ENCODE measurements at places on chromosomes 5 and 9. TPM values are rescaled to one million over a fixed set of nuclear protein-coding genes. Genes with fewer than 3 reads are reported as not detected.

- peaks cover 5% of the 10 kb centered on the region for H3K4me1 ChIP-seq
- H3K36me3 ChIP-seq = no peaks in the 10 kb centered on the region
- H3K27me3 ChIP-seq = no peaks in the 10 kb centered on the region
These were observed 12.8 kb downstream of the DMXL1 start for GRCh38 chr5:119083679-119084078.

DNA sequence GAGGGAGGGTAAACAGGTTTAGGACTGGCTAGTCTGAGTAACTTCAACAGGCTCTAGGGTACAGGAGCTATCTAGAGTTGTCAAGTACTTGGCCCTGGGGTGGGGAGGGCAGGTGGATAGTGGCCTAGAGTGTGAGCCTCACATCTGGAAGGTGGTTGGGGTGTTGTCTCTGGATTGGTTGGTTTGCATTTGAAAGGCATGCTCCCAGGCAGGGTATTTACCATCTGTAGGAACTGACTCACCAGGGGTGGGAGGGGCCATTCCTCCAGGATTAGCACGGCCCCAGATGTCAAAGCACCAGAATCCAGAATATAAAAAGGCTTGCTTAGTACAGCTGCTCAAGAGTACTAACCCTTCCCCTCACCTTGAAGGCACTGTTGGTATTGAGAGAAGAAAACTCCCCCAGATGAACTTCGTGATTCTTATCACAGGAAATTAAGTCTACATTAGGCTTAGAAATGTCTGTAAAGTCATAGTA lies 193.3 kb downstream of the NTRK2 start:
- no peaks in the 10 kb centered on the region for H3K4me1 ChIP-seq
- no peaks in the 10 kb centered on the region for H3K27me3 ChIP-seq
- no peaks in the 10 kb centered on the region for H3K36me3 ChIP-seq
- DNase-seq = no peak
- no peak overlapping the region for H3K27ac ChIP-seq
- H3K4me3 ChIP-seq = no peak overlapping the region

GRCh38 chr9:131082774-131083512 lies 13.4 kb upstream of the AIF1L start:
- no peak overlapping the region for H3K27ac ChIP-seq
- no peaks in the 10 kb centered on the region for H3K4me1 ChIP-seq
- H3K27me3 ChIP-seq = no peaks in the 10 kb centered on the region

The PTPDC1 gene
- 5.9 TPM for total RNA-seq

The F2RL1 gene
- total RNA-seq = 50.0 TPM

- no peak overlapping the region for H3K4me3 ChIP-seq
- H3K4me1 ChIP-seq = no peaks in the 10 kb centered on the region
- no peaks in the 10 kb centered on the region for H3K27me3 ChIP-seq
- no peak overlapping the region for H3K27ac ChIP-seq
- DNase-seq = no peak
- H3K36me3 ChIP-seq = no peaks in the 10 kb centered on the region
These were observed 147.1 kb downstream of the ERCC6L2 start for GRCh38 chr9:96022445-96023051.

GRCh38 chr5:11941566-11941965 lies 37.3 kb upstream of the CTNND2 start:
- H3K27me3 ChIP-seq = no peaks in the 10 kb centered on the region
- no peak for DNase-seq
- H3K4me3 ChIP-seq = no peak overlapping the region
- no peaks in the 10 kb centered on the region for H3K4me1 ChIP-seq
- no peaks in the 10 kb centered on the region for H3K36me3 ChIP-seq
- H3K27ac ChIP-seq = no peak overlapping the region

The GARIN3 gene
- total RNA-seq = not detected

DNA sequence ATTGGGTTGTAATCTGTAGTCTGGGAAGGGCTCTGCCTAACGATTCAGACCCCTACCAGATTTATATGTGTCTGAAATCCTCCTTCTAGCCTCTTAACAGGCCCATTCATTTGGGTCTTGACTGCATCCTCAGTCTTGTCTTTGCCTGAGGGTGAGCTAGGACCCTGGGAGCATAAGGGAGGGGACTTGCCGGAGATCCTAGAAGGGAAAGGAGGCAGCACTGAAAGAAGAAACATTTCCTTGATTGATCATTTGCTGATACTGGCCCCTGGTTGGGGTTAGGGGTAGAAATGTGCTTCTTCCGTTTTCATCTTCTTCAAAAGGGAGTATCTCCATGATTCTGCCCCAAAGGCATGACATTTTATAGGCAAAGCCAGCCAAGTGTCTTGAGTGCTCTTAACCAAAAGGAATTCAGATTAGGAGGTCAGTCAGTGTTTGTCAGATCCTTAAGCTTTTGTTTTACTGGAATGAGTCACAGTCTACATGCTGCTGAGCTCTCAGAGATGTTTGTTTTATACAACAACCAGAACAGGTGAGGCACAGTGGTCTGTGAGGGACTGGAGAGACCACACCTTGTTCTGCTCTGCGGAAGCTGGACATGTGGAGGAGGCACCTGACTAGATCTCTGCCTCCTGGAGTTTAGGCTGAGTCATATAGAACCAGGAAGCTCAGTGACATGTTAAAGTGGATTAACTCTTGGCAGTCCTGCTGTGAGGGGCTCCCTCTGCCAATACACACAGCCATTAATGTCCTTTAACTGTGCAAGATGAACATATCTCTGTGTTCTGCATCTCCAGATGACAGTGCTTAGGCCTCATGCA lies 37.7 kb downstream of the PCDHAC2 start:
- no peaks in the 10 kb centered on the region for H3K36me3 ChIP-seq
- H3K4me3 ChIP-seq = no peak overlapping the region
- DNase-seq = peak; percentile 5
- no peaks in the 10 kb centered on the region for H3K4me1 ChIP-seq

DNA sequence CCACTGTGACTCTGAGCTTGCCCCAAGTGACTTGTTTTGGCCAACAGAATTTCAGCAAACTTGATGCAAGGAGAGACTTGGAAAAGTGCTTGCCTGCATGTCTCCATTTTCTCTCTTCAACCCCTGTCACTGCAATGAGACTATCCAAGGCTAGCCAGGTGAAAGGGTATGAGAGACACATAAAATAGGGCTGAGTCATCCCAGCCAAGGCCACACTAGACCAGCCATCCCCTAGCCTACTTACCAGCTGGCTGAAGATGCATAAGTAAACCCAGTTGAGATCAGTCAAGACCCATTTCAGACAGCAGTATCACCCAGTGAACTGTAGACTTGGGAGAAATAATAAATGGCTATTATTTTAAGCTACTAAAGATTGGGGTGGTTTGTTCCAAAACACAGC lies 52.9 kb upstream of the VLDLR start:
- no peak overlapping the region for H3K4me3 ChIP-seq
- no peaks in the 10 kb centered on the region for H3K4me1 ChIP-seq
- DNase-seq = no peak
- no peaks in the 10 kb centered on the region for H3K36me3 ChIP-seq

The OR13J1 gene
- total RNA-seq = not detected

The LHFPL2 gene
- 49.7 TPM for total RNA-seq

The TLR4 gene
- not detected for total RNA-seq

The SLC26A2 gene
- 43.9 TPM for total RNA-seq

- no peak overlapping the region for H3K27ac ChIP-seq
- H3K27me3 ChIP-seq = no peaks in the 10 kb centered on the region
- no peak for DNase-seq
- no peaks in the 10 kb centered on the region for H3K36me3 ChIP-seq
- H3K4me1 ChIP-seq = no peaks in the 10 kb centered on the region
- H3K4me3 ChIP-seq = no peak overlapping the region
These were observed 28.0 kb upstream of the SLC28A3 start for GRCh38 chr9:84368601-84369000.

- H3K4me3 ChIP-seq = no peak overlapping the region
- DNase-seq = no peak
- H3K36me3 ChIP-seq = no peaks in the 10 kb centered on the region
These were observed 6.2 kb downstream of the KIF4B start for GRCh38 chr5:155019601-155020226.

DNA sequence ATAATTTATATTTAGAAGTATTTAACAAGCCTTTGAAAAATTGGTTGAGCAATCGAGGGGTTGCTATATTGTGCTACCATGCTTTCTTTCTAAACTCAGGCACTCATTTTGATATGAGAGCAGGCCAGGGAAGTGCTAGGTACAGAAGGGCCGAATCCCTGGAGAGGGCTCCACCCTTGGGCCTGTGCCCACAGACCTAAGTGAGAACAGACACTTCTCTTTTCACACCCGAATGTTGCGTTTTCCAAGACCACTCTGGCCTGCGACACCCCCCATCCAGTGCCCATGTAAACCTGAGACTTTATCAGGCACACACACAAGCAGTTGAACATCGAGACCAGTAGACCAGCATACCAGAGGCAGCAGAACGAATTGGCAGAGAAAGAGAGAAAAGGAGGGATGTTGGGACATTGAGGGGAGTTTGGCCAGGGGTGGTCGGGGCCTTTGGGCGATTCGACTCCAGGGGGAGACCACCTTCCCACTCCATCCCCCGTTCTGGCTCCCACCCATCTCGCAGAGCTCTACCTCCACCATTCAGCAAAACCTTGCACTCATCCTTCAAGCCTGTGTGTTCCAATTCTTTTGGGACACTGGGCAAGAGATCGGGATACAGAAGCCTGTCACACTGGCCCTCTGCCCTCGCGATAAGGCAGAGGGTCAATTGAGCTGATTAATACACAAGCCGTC lies 134.8 kb downstream of the FBXO4 start:
- DNase-seq = no peak
- H3K4me3 ChIP-seq = no peak overlapping the region
- H3K27ac ChIP-seq = no peak overlapping the region
- no peaks in the 10 kb centered on the region for H3K36me3 ChIP-seq
- no peaks in the 10 kb centered on the region for H3K27me3 ChIP-seq

GRCh38 chr9:95103871-95104580 lies 213.5 kb downstream of the FANCC start:
- no peak overlapping the region for H3K27ac ChIP-seq
- peaks cover 1% of the 10 kb centered on the region for H3K36me3 ChIP-seq
- no peak for DNase-seq
- no peaks in the 10 kb centered on the region for H3K27me3 ChIP-seq
- H3K4me3 ChIP-seq = no peak overlapping the region

- DNase-seq = no peak
- no peaks in the 10 kb centered on the region for H3K36me3 ChIP-seq
- H3K4me3 ChIP-seq = no peak overlapping the region
- H3K27ac ChIP-seq = no peak overlapping the region
- H3K4me1 ChIP-seq = no peaks in the 10 kb centered on the region
These were observed 285.1 kb upstream of the ADAMTS16 start for GRCh38 chr5:4855036-4855435.

The PCDHA9 gene
- total RNA-seq = not detected

DNA sequence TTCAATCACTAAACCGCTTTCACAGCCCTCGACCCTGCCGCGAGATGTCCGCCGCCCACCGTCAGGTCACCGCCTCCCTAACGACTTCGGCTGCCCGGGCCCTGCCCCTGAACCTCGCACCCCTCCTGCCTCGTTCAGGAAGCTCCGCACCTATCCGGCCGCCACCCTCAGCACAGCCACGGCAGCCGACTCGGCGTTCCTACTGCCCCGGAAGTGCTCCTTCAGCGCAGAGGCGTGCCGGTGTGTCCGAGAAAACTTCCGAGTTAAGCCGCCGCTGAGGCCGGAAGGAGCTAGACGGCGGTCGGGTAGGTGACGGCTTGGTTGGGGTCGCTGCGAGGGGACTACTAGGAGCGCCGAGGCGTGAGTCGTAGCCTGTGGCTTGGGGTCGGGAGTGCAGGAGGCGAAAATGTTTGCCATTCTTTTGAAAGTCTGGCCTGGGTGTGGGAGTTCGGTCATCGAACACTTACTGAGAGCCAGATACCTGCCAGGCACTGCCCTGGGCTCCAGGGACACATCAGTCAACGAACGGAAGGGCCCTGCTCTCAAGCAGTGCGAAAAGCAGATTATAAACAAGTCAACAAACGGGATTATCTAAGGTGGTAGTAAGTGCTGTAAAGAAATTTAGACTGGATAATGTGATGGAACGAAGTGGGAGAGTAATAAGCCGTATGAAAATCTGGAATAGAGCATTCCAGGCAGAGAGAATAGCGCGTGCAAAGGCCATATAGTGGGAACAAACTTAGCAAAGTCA lies at the start of the genes FAM114A2 and MFAP3:
Gene FAM114A2, minus strand, starts transcription at position 204 of the 751 bp plus-strand sequence. CDS start 3,957 bp downstream, outside the sequence.
Gene MFAP3, plus strand, starts transcription at position 261 of the 751 bp plus-strand sequence. CDS start 10,756 bp downstream, outside the sequence.
- H3K36me3 ChIP-seq = no peaks in the 10 kb centered on the region
- no peaks in the 10 kb centered on the region for H3K27me3 ChIP-seq
- 0 out of 2 replicates have a peak, but pooled peaks cover 4% of the 10 kb centered on the region for H3K4me1 ChIP-seq
- peak within 1 kb of the TSS; percentile 89 for H3K27ac ChIP-seq

- H3K4me3 ChIP-seq = no peak overlapping the region
- peaks cover 17% of the 10 kb centered on the region for H3K4me1 ChIP-seq
- H3K27ac ChIP-seq = no peak overlapping the region
These were observed 341.0 kb upstream of the CD180 start for GRCh38 chr5:67537439-67538148.

DNA sequence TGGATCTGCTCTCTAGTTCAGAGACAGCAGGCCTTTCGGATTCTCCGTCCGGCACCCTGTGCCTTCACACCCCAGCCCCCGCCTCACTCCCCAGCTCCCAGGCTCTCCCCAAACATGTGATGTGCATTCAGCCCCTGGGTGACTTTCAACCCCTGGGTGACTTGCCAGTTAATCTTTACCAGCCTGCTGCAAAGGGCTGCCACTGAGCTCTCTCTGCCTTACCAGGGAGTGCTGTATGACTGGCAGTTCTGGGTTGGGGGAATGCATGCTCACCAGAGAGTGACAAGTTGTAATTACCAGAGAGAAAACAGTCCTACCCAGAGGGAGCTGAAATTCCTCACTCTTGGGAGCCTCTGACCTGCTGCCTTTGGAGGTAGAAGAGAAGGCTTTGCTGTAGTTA lies 4.9 kb upstream of the ADRA1B start:
- H3K36me3 ChIP-seq = no peaks in the 10 kb centered on the region
- DNase-seq = no peak
- no peak overlapping the region for H3K27ac ChIP-seq
- no peak overlapping the region for H3K4me3 ChIP-seq

GRCh38 chr9:137590123-137590468 lies 216 bp downstream of the ZMYND19 start:
- peaks cover 8% of the 10 kb centered on the region for H3K4me1 ChIP-seq
- peaks cover 2% of the 10 kb centered on the region for H3K36me3 ChIP-seq
- peak overlapping the region; percentile 92 for H3K4me3 ChIP-seq
- no peak overlapping the region for H3K27ac ChIP-seq

GRCh38 chr9:132798817-132799790 lies 79.0 kb downstream of the AK8 start:
- no peaks in the 10 kb centered on the region for H3K27me3 ChIP-seq
- no peaks in the 10 kb centered on the region for H3K36me3 ChIP-seq
- H3K27ac ChIP-seq = no peak overlapping the region
- DNase-seq = no peak
- peaks cover 7% of the 10 kb centered on the region for H3K4me1 ChIP-seq

DNA sequence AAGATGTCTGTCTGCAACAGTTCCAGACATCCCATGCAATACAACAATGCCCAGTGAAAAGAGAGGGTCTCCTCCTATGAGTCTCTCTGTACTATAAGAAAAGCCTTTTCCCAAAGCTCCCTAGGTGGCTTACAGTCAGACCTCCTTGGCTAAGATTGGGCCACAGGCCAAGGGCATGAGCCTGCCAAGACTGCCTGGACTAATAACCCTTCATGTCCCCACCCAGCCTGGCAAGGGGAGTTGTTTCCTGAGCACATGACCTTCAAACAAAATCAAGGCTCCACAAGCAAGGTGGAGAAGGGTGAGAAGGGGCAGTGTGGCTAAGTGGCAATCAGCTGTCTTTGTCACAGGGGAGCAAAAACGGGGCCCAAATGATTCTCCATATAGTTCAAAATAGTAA lies 75.6 kb upstream of the ZSWIM6 start:
- H3K27ac ChIP-seq = no peak overlapping the region
- no peaks in the 10 kb centered on the region for H3K27me3 ChIP-seq
- H3K36me3 ChIP-seq = no peaks in the 10 kb centered on the region
- peaks cover 32% of the 10 kb centered on the region for H3K4me1 ChIP-seq
- no peak overlapping the region for H3K4me3 ChIP-seq
- no peak for DNase-seq
